ENCODE measurements at places on chromosomes 11 and 22.
A peak's percentile ranks its signal among the peaks of the same experiment; 100 is the strongest.

GRCh38 chr22:42596336-42596735 lies 18.3 kb downstream of the POLDIP3 start:
- DNase-seq, result no peak

DNA sequence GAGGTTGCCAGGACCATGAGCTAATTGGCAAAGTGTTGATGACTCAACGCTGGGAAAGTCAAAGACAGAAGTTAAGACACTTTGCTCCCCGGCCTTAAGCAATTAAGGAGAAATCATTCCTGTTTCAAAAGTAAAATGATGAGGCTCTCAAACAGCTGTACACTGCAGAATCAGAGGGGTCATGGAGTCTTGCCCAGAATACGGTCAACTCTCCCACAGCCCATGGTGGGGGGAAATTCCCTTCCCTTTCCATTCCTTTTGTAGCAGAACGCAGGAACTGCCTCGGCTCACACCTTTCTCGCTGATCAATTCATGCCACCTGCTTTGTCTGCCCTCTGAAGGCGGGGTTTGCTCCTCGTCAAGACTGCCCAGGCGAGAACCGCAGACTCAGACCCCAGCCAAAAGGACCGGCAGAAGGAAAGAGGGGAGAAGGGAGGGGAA lies 52.8 kb downstream of the MN1 start:
- no peak for DNase-seq

GRCh38 chr11:60830478-60831142 lies 11.3 kb upstream of the CCDC86 start:
- DNase-seq, result no peak

- no peak for DNase-seq
Observed at GRCh38 chr11:12696911-12697581, 22.8 kb downstream of the TEAD1 start.

DNA sequence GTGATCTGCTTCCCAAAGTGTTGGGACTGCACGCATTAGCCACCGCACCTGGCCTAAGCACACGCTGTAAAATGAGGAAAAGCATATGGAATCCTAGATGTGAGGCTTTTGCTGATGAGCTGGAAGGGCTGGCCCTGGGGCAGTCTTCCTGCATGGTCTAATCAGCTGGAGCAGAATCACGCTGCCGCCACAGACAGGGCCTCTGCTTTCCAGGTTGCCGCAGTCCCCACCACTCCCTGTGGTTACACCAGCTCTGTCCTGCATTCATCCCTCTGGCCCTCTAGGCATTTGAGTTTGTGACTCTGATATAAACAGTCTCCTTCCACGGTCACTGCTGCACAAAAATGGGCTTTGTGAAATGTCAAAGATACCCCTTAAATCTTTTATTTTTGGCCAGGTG lies 17.1 kb downstream of the RPS6KA4 start:
- no peak for DNase-seq

- DNase-seq, result no peak
Observed at GRCh38 chr22:36330655-36331305, 57.0 kb downstream of the MYH9 start.

DNA sequence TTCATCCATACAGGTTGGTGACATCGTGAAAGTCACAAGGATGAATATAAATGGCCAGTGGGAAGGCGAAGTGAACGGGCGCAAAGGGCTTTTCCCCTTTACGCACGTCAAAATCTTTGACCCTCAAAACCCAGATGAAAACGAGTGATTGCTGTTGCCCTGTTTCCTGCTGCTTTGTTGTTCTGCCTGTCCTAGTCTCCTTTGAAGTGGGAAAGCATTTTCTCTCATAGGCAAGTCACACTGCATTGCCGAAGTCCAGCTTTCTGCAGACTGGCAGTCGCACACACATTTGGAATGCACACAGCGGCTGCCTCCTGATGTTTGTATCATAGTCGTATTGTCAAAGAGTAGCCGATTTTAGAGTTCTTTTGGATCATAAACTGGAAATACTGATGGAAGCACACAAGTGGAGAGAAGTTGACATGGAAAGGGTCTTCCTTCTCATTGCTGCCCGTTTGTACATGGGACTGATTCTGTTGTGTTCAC lies 17.3 kb upstream of the AIFM3 start:
- no peak for DNase-seq

- no peak for DNase-seq
Observed at GRCh38 chr11:5288906-5289550, 12.7 kb downstream of the OR51B4 start.

- DNase-seq, result no peak
Observed at GRCh38 chr22:38789606-38790005, 4.3 kb downstream of the DNAL4 start.

DNA sequence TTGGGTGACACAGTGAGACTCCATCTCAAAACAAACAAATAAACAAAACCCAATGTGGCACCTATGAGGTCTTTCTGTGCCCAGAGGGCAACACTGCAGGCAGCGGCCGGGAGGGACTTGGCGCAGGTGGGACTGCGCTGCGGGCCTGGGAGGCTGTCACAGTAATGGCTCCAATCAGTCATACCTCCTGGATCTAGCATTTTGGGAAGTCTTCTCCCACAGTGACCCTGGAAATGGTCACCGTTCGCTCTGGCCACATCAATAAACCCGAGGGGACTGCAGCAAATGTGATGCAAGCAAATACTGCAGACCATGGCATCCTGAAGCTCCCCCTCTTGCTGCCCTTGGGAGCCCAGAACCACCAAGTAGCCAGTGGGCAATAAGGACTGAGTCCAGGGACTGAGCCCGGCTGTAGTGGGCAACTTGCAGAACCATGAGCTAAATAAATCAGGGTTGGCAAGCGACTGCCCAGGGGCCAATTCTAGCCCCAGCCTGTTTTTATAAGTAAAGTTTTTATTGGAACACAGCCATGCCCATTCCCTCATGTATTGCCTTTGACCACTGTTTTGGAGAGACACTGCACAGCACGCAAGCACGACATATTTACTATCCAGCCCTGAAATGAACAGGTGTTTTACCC lies 15.4 kb downstream of the SHANK2 start:
- DNase-seq, result no peak

DNA sequence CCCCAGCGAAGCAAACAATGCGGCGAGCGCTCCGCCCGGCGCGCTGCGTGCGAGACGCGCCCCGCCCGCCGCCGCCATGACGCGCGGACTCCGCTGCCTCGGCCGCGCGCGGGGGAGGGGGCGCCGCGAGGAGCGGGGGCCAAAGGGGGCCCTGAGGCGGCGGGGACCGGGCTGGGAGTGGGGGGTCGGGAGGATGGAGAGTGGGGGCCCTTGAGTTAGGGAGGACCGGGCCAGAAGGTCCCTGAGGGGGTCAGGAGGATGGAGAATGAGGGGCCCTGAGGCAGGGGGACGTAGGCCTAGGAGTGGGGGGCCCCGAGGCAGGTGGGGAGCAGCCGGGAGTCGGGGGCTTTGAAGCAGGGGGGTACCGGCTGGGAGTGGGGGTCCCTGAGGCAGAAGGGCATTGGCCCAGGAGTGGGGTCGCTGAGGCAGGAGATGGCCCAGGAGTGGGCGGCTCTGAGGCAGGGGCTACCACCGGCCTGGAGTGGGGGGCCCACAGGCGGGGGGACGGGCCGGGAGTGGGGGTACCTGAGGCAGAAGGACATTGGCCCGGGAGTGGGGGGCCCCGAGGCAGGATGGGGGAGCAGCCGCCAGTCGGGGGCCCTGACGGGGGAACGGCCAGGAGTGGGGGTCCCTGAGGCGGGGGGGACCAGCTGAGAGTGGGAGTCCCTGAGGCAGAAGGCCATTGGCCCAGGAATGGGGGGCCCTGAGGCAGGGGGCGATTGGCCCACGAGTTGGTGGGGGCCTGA lies at the start of gene BRD1:
BRD1 (minus strand) TSS at position 21 of the 746 bp plus-strand sequence. CDS start 3,556 bp downstream, outside the sequence.
- DNase-seq, result no peak

GRCh38 chr11:6353367-6353987 lies 33.2 kb upstream of the CAVIN3 start:
- peak; percentile 33 for DNase-seq

Measured in stimulated activated CD8-positive, alpha-beta memory T cell treated with anti-CD3 and anti-CD28 coated beads, Interleukin-7, amount 100 ng/mL, for 48 hours (primary cell).